ENCODE measurements at places on chromosomes 4 and X.
A peak's percentile ranks its signal among the peaks of the same experiment; 100 is the strongest.

GRCh38 chr4:15847746-15848145 is 69.6 kb downstream of the CD38 start:
- DNase-seq: no peak

- no peak for DNase-seq
These were observed 1.9 kb downstream of the RAB9A start for GRCh38 chrX:13690836-13691235.

DNA sequence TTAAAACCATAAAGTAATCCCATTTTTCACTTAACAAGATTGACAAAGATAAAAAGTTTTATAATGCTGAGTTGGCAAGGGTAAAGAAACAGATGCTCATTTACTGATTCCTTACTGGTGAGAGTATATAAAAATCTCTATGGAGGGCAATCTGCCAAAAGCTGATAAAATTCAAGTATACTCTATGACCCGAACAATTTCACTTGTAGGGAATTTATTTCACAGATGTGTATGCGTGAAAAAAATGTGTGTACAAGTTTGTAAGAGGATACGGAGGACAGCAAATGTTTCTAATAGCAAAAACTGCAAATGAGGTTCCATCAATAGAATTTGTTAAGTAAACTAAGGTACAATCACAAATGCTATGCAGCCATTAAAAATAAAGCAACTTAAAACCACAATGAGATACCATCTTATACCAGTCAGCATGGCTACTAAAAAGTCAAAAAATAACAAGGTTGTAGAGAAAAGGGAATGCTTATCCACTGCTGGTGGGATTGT is 23.4 kb downstream of the DHX15 start:
- no peak for DNase-seq

- DNase-seq: no peak
These were observed 117.1 kb upstream of the EGFL6 start for GRCh38 chrX:13452283-13452682.

GRCh38 chr4:86184901-86185285 is 175.0 kb downstream of the MAPK10 start:
- no peak for DNase-seq

- no peak for DNase-seq
These were observed 89.3 kb upstream of the SRD5A3 start for GRCh38 chr4:55256787-55257186.

DNA sequence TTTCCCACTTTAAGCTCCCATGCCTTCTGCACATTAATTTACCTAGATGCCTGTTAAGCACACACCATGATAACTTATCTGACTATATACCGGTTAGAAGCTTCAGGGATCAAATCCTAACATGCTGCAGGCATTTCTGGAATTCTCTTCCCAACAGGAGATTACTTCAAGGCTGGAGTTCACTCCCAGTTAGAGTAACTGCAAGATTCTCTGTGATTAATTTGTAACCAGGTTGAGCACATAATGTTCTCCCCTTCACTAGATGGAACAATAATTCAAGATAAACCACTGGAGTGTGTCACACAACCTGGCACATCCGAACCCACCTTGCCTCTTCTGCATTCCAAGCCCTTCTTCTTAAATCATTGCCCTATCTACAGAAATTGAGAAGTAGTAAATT is 11.8 kb upstream of the UGT2A3 start:
- DNase-seq: no peak

- DNase-seq: no peak
These were observed 15.2 kb upstream of the UVSSA start for GRCh38 chr4:1331591-1332353.

DNA sequence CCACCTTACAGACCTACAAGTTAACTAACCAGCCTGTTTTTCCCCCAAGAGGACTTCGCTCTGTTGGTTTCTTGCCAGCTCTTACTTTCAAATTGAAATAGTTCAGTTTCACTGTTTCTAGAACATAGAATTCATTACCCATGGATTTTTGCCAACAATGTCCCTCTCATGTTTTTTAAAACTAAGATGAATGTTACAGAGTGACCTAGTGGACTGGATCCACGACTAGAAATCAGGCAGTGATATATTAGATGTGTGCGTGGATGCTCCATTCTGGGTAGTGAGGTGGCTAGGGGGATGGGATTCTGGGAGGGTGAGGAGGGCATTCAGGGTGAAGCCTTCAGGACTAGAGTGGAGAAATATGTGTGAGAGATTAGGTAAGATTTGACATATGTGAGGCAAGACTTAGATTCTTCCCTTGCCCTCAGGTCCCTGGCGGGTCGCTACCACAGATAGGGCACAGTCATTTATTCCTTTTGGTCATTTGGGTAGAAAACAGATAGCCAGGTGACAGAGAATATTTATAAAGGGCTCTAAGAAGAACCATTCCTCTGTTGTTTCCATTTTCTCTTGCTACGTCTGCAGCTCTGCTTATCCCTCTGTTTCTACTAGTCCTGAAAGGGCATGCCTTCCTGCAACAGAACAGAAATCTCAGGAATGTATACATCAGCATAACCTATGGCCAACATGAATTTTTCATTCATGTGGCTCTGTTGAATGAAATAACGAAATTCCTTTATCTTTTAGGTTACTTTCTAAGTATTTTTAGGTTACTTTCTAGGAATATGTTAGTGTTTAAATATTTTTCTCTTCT is 15.4 kb upstream of the JADE1 start:
- DNase-seq: no peak

DNA sequence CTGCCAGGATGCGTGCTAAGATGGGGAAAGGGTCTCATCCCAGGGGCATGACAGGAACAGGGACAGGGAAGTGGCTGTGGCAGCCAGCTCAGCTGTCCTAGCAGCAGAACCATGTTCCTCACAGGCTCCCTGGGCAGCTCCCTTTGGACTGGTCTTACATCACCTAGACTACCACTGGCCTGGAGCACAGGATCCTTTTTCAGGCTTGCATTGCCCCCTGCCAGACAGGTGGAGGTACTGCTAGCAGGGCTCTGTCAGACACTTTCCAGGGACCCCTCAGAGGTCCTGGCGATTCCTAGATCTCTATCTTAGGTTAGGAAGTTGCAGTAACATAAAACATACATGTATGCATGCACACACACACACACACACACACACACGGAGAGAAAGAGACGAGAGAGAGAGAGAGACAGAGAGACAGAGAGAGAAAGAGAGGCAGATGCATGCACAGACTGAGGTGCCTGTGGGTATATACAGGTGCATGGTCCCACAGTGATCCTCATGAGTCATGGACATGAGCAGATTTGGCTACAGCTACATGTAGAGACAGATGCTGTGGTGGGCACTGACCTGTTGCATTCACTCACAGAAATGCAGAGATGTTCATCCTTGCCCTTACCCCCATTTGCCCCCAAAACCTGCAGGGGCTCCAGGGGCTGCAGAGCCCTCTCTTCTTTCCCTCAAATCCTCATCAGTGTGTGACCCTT is 63.6 kb downstream of the STARD8 start:
- DNase-seq: no peak

GRCh38 chrX:12701628-12702027 is 89.6 kb upstream of the PRPS2 start:
- peak; percentile 1 for DNase-seq

- DNase-seq: no peak
These were observed 62.9 kb downstream of the NELFA start for GRCh38 chr4:1945912-1946311.
